ENCODE measurements at places on chromosomes 1 and 21.

DNA sequence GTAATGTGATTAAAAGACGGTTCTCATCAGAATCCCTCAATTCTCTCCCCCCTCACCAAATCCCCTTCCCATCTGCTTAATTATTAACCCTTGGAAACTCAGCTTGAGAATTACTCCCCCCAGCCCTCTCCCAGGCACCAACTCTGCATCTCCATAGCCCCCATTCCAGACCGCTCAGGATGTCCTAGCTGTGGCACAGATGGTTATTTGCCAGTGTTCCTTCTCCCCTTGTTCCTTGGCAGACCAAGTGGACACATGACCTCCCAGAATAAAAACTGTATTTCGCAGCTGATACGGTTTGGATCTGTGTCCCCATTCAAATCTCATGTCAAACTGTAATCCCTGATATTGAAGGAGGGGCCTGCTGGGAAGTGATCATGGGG lies 14.6 kb downstream of the HENMT1 start:
- no peak for DNase-seq

DNA sequence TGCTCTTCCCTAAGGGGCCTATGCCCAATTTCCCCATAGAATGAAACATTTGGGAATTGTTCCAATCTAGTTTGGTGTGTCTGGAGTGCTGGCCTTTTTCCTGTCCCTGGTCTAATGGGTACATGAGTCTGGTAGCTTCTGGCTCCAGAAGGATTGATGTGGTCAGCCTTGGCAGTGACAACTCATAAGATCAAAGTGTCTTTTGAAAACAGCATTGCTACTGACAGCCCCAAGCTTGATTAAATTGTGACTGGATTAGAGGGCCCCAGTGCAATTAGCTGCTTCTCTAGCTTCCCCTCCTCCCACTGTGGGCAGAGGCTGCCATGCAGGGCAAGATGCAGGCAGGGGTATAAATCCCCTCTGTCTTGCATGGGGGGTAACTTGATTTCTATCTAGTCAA lies 130.9 kb downstream of the UCK2 start:
- DNase-seq, result no peak

DNA sequence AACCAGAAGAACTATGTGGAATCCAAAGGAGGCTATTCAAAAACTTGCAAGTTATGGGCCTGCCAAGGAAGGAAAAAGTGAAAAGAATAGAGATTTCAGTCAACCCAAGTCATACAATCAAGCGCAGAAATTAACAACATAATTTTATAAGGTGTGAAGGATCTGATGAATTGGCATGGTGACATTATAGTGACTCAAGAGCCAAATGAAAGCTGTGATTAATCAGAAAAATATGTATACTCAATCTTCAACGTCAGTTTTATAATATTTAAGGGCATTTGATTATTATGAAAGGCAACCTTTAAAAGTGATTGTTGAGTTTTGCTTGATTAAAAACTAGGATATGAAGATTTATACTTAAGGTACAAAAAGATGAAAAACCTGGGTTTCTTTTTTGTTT lies 37.8 kb upstream of the THEM4 start:
- no peak for DNase-seq

- no peak for DNase-seq
These were observed 16.4 kb upstream of the ATP1A4 start for GRCh38 chr1:160134791-160135572.

GRCh38 chr1:93750955-93751354 lies 69.3 kb upstream of the BCAR3 start:
- DNase-seq, result no peak

GRCh38 chr1:236275586-236275985 lies 6.2 kb downstream of the ERO1B start:
- no peak for DNase-seq

DNA sequence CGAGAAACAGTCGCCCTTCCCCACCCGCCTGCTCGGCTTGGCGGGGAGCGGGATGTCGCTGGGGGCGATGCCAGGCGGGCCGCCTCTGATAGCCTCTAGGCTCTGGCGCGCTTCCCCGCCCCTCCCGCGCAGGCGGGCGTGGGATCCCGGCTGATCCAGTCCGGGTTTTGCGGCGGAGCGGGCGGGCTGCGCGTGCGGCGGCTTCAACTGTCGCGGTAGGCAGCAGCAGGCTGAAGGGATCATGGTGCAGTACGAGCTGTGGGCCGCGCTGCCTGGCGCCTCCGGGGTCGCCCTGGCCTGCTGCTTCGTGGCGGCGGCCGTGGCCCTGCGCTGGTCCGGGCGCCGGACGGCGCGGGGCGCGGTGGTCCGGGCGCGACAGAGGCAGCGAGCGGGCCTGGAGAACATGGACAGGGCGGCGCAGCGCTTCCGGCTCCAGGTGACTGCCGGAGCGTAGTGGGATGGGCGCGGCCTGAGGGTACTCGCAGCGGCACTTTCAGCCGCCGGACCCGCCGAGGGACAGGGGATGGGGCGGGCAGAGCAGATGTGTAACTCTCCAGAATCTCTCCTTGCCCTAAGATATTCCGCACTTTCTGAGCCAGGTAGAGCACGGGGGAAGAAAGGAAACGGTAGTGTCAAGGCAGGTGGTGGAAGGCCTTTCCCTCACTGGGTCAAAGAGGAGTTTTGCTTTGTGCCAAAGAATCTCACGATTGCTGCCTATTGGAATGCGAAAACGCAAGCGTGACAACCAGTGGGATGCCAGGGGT lies at the start of gene FAAH:
Gene FAAH (plus strand): TSS at position 210 of the 764 bp plus-strand sequence. CDS start 32 bp downstream, at position 242.
- no peak for DNase-seq

- DNase-seq, result no peak
These were observed 8.4 kb upstream of the UBE2U start for GRCh38 chr1:64195081-64195395.

GRCh38 chr1:172641492-172641891 lies 17.4 kb upstream of the FASLG start:
- DNase-seq, result no peak

GRCh38 chr1:27504588-27505419 lies 14.8 kb upstream of the WASF2 start:
- no peak for DNase-seq

DNA sequence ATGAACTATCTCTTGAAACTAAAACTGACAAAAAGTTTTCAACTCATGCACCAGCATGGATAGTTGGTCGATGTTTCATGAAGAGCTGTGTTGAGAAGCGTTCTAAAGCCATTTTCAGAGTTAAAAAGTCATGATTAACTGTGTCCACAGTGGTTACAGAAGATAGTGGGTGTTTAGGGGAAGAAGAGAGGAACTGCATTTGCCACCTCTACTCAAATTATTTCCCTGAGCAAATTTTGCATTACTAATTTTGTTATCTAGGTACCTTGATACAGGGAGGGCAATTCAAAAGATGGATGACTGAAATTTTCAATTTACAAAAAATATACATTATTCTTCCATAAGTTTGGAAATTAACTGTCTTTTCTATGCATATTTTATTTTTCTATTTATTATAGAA lies 15.5 kb downstream of the SAMSN1 start:
- no peak for DNase-seq

DNA sequence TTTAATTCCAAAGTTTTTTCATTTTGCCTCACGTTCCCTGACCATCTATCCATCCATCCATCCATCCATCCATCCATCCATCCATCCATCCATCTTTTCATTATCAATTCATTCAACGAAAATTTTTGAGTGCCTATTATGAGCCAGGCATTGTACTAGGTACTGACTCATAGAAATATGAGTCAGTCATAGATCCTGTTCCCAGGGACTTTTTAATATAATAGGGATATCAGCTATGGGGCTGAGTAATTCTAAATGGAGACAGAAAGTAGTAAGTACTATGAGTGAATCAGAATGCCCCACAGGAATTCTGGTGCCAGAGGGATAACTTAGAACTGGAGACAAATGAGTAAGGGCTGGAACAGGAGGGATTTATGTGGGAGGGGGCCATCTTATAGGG lies 49.8 kb upstream of the GNG12 start:
- DNase-seq, result no peak

GRCh38 chr1:157774412-157774811 lies 2.5 kb downstream of the FCRL2 start:
- DNase-seq, result no peak

- no peak for DNase-seq
These were observed 518.5 kb downstream of the PLPP3 start for GRCh38 chr1:56060906-56061305.

- DNase-seq, result no peak
These were observed 1.3 kb downstream of the FCGR2A start for GRCh38 chr1:161506336-161507223.

GRCh38 chr1:9203511-9203982 lies 31.0 kb upstream of the H6PD start:
- no peak for DNase-seq

GRCh38 chr1:214006845-214007244 lies 19.1 kb downstream of the PROX1 start:
- no peak for DNase-seq

DNA sequence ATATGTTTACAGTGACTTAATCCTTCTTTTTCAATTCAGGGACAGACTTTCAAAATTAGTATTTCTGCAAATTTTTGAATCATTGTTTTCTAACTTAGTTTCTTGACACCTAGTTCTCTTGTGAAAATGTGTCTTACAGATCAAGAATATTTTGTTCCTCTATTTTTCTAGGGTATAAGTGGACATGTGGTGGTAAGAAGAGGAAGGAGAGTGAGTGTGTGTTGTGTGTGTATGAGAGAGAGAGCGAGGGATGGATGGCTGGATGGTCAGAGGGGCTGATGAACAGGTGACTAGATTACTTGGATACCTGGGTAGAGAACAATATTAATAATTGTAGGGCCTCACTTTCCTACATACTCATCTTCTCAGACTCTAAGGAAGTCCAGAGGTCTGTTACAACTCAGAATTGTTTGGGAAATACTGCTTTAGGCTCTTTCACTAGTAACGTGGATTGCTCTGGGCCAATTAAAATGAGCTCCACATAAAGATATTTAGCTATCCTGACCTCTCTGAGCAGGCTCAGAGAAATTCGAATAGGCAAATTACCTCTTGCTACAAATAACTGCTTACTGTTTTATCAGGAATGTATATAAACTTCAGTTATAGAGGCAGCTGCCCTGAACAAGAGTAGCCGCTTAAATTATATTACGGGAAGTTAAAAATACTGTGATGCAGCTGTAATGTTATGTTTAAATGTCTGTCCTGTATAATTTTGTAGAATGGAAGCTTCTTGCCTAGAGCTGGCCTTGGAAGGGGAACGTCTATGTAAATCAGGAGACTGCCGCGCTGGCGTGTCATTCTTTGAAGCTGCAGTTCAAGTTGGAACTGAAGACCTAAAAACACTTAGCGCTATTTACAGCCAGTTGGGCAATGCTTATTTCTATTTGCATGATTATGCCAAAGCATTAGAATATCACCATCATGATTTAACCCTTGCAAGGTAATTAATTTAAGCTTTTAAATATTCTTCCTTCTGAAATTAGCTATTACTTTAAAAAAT lies 19.7 kb downstream of the GPSM2 start:
- DNase-seq, result no peak
